ENCODE measurements at places on chromosomes 7 and 10.

DNA sequence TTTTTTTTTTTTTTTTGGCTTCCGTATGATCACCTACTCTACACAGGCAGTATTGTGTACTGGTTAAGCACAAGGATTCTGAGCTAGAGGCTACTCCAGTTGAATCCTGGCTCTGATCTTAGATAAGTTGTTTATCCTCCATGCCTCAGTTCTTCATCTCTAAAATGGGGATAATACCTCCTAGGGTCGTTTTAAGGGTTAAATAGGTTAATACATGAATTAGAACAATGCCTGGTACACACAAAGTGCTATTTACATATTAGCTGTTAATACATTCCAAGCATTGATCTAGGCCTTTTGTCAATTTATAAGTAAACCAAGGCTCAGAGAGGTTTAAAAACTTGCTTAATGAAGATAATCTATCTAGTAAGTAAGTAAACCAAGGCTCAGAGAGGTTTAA is 59.0 kb downstream of the ST7 start:
- DNase-seq = no peak

DNA sequence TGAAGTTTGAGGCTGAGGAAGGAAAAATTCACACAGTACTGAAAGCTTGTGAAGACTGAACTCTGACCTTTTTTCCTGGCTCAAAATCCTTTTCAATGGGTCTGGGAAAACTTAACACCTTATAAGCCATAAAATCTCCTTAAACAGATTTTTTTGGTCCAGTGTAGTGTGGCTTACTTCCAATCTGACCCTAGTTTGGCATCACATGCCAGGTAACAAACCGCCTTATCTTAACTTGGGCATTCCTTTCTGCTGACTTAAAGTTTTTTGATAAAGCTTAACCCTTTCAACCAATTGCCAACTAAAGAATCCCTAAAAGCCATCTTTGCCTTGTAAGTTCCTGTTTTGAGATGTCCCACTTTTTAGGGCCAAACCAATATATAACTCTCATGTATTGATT is 13.2 kb upstream of the ITPRID1 start:
- DNase-seq = no peak

- no peak for DNase-seq
Observed at GRCh38 chr7:142440906-142441411, 183.1 kb upstream of the PRSS58 start.

DNA sequence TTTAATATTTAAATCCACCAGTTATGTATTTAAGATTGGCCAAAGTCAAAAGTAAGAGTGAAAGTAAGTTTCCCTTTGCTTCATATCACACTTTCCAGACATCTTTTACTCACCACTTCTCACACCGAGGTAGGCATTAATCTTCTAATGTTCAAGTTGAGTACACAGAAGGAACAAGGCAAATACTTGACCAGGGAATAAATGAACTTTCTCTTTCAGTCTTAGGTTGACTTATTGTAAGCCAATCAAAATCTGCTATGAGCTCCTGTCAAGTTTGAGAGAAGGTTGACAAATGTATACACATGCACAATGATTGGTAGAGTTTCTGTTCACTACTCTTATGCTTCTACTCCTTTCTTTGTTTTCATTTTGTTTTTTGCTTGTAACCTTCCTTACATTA is 842.5 kb downstream of the REEP3 start:
- DNase-seq = no peak

DNA sequence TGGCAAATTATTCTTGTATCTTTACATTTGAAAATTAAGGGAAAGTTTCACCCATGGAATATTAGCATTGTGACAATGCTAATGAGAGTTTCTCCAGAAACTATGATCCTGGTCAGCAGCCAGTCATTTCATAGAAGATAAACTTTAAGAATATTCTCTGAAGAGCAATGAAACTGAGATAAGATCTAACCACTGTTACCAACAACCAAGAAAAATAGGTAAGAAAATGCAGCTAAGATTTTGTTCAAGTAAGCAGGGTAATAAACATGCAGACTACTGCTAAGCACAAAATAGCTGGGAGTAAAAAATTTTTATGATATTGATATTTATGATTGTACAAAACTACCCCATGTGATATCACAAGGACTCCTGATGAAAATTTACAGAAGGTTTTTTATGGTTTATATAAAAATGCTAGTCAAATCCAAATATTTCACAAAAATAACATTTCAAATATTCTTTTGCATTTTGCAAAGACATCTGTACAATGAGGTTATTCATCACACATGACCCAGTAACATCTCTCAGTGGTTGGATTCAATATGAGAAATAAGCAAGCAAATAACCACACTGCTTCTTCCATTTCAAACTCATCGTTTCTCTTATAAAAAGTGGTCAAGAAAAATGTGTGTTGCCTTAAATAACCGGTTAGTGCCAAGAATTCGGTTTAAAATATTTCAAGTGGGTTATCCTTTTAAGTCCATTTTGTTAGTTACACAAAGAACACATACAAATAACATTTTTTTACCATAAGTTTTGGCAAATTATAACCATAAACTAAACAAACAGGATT is 251.6 kb downstream of the DIP2C start:
- DNase-seq = no peak

DNA sequence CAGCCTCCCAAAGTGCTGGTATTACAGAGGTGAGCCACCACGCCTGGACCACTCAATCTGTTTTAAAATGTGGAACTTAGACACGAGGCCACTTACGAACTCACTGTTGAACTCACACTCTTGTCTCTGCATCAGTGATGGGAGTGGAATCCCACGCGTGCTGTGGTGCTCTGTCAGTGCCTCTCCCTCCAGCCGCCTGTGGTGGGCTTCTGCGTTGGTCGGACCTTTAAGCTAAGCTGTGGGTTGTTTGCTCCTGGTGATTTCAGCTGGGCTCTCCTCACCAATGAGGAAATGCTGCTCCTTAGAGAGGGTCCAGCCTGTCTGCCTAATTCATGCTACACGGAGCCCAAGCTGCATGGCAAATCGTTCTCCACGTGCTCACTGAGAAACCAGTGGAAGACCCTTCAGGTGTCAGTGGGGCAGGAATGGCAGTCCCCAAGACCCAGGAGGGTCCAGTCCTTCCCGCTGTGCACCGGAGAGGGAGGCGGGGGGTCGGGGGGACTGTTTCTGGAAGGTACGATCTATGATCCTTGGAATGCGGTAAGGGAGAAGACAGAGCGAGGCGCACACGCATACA is 17.9 kb upstream of the PRKAR1B start:
- no peak for DNase-seq

- DNase-seq = no peak
Observed at GRCh38 chr10:20991526-20991925, 94.4 kb upstream of the NEBL start.

GRCh38 chr7:98539865-98540264 is 77.2 kb upstream of the NPTX2 start:
- DNase-seq = no peak

DNA sequence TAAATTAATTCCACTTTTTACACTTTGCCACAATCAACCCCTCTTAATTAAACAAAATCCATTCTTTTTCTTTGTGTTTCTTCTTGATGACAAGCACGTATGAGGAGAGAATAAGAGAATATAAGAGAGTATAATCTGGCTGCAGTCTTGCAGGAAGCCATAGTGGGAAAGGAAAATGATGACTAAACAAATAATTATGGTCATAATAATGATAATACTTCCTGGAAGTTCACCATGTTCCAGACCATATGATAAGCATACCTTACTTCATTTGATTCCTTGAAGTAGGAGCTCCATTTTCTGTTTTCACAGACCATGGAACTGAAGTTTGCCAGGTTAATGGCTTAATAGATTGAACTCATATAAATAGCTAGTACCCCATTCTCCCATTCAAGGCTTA is 237.8 kb downstream of the SEMA3D start:
- DNase-seq = no peak

DNA sequence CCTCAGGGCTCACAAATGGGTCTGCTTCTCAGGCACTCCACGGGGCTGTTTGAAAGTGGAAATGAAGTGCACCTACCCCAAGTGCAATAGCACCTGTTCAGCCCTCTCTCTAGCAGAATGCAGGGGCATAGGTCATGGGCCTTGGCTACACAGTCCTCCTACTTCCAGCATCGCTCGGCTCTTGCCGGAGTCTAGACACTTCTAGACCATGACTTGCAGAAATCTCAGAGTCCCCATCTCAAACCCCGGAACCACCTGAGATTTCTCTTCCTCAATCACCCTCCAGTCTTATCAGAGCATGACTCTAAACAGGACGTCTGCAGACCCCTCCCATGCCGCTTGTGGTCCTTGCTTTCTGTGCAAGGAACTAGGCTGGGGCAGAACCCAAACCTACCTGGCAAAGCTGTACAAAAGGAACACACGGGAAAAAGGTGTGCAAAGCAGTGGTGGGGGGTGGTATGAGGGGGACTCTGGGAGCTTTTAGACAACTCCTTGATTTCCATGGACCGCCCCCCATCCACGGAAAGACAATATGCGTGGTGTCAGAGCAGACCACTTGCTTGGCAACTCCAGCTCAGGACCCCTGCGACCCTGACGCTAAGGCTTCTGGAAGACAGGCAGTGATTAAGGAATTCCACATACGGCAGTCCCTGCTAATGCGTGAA is 13.8 kb downstream of the TMEM273 start:
- DNase-seq = no peak

DNA sequence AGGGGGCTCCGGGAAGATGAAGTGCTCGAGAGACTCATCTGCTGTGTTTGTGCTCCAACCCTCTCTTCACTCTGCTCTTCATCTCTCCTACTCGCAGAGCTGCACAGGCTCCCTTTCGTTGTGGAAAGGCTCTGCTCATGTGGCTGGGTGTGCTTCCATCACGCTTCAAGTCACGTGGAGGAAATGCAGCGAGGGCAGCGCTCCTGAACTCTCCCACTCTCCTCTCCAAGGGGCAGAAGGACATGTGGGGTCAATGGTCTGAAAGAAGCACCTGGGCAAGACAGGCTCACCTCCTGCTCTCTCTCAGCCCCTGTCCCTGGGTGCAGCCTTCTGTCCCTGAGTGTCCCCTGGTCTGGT is 72.6 kb downstream of the USP6NL start:
- no peak for DNase-seq

DNA sequence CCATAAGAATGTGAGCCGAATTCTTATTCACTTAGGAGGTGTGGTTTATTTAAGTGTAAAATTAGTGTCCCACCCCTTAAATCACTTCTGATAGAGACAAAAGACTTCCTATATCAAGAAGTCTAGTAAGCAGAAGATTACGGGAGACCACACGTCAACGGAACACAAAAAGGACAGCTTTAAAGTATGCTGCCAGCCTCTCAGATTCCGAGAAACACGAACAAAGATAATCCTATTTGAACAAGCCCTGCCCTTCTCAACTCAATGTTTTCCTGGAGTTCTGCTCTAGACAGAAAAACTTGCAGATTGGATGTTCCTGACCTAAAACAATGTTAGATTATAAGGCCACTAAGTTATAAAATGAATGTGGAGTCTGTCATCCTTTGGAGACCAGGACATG is 4.9 kb upstream of the MCU start:
- no peak for DNase-seq

DNA sequence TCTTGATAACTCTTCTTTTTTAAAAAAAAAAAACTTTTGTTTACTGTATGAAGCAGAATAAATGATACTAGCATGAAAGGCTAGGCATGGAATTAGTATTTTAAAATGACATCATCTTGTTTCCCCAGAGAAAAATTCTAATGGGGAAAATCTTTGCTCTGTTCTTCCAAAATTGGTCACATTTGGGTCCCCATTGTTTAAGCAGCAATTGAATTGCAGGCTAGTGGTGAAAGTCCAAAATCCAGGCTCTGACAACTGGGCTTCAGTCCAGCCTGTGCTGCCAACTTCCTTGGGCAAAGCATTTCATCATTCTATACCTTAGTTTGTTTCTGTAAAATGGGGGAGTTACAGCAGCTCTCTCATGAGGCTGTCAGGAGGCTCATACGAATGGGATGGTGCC is 726.4 kb downstream of the KCNMA1 start:
- no peak for DNase-seq

DNA sequence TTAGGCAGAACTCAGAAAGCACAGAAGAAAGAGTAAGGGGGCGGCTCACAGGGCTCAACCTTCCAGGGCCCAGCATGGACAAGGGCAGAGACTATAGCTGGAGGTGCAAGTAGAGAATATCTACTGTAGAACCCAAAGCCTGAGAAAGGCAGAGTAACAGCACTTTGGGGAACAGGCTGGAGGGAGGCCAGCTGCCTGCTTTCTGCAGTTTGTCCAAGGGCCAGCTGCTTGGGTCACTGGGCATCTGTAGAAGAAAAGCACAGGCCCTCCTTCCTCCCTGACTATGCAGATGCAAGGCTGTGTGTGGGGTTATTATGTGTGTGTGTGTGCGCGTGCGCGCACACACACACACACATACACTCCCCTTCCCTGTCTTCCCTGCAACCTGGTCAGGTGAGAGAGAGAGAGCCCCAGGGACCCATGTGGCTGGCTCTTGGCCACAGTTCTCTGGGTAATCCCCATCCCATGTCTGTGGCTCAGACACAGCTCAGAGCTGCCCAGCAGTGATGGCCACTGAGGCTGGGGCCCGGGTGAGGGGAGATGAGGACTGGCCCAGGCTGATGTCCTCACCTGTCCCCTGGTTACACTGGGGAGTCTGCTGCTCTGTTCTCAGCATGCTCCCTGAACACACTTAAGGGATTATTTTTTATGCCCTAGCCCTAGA is 9.0 kb downstream of the ADRA2A start:
- DNase-seq = no peak

DNA sequence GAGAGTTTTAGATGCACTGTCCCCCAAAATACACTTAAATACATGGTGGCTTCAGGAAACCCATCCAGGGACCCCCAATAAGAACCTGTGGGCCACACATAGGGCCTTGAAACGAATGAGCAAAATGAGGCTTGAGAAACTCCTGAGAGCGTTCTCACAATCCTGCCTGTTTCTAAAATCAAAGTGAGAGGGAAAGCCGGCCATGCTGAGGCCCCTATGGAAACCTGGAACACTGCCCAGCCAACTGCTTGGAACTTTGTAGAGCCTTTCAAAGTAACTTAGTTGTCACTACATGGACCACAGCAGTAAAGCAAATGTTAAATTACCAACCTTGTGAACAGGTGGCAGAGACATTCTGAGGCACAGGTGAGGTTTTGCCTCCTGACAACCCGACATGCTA is 13.4 kb downstream of the SGMS1 start:
- no peak for DNase-seq

GRCh38 chr7:98278408-98278807 is 3.1 kb upstream of the BRI3 start:
- DNase-seq = no peak

DNA sequence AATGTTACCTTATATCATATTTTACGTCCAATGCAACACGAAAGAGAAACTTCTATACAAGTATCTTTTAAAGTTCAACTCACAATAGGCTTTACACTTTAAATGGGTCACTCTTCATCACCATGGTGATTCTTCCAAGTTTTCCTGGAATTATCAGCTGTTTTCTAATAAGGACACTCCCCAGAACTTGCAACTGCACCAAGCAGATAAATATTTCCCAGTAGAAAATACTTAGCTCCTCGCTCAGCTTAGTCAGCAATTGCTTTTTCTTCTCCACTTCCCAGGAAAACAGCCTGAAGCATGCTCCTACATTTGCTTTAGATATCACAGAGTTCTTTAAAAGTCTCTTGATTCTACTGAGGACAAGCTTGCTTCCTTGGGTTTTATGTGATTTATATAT is 25.7 kb upstream of the ADD3 start:
- DNase-seq = no peak
